ENCODE measurements at places on chromosomes 6 and 20. TPM values are rescaled to one million over a fixed set of nuclear protein-coding genes. Genes with fewer than 3 reads are reported as not detected.

FAM209B gene
- total RNA-seq: not detected

TBX18 gene
- 26.1 TPM for total RNA-seq

L3MBTL3 gene
- total RNA-seq: 5.9 TPM

HLA-DMB gene
- total RNA-seq: not detected

SSTR4 gene
- total RNA-seq: not detected

RNF182 gene
- 2.1 TPM for total RNA-seq

- DNase-seq: peak; percentile 74
These were observed 64.3 kb downstream of the ANKS1A start for GRCh38 chr6:34953061-34954025.

DNA sequence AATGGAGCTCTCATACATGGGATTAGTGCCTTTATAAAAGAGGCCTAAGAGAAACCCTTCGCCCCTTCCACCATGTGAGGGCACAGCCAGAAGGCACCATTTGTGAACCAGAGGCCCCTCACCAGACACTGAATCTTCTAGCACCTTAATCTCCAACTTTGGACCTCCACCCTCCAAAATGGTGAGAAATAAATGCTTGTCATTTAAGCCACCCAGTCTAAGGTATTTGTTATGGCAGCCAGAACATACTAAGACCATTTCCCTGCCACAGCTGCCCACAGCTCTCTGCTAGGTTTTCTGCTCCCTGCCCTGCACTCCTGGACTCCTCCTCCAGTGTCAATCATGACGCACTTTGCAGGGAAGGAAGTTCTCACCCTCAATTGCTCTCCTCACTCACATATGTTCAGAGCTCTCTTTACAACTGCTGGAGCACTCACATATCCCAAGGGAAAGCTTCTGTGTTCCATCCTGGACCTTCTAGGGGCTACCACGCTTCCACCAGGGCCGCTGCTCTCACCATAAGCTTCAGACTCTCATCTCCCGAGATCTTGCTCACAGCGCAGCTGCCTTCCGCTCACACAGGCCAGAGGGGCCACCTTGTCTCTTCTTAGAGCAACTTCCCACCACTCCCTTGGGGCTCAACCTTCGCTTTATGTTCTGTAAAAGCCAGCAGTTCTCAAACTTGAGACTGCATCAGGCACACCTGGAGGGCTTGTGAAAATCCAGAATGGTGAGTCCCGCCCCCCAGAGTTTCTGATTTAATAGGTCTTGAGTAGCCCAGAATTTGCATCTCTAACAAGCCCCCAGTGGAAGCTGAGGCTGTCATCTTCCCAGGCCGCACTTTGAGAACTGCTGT lies 1.6 kb upstream of the LY86 start:
- DNase-seq: no peak

DNA sequence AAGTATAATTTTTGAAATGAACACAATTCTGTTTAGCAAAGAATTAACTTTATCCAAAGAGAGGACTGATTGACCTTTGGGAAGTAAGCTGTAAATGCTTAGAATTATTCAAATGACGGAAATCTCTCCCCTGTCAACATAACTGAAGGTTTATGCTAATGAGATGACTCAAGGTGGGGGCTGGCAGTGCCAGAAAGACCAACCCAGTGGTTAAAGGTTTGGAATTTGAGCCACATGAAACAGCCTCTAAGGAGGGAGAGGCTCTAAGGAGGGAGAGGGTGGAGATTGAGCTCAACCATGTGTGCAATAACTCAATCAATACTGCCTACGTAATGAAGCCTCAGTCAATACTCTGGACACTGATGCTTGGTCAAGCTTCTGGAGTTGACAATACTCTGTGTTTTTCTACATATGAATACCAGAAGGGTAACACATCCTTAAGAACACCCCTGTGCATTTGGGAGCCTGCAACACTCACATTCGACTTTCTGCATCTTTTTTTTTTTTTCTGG lies 123.4 kb upstream of the TENT5A start:
- no peak for DNase-seq

- no peak for DNase-seq
These were observed 113.0 kb downstream of the ERMARD start for GRCh38 chr6:169864148-169865020.

GRCh38 chr6:168133687-168134559 lies 54.9 kb upstream of the FRMD1 start:
- no peak for DNase-seq

DNA sequence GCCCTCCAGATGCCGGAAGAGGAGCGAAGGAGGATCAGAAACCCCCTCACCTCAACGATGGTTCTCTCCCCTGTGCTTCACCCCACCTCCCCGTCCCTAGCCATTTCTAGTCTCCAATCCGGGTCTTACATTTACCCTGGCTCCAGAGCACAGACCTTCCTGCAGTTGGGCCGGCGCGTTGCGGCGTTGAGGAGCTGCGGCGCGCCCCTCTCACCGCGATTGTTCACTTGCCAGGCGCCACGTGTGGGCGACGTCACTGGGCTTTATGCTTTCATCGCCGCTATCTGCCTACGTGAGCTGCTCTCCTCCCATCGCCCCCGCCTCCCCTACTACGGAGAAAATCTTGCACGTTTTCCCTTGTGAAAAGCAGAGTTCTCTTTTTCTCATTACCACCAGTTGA lies at the start of gene CRISP2:
TSS of gene CRISP2 (minus strand) at position 198 of the 400 bp plus-strand sequence. CDS start 4,347 bp downstream, outside the sequence.
- DNase-seq: no peak

DNA sequence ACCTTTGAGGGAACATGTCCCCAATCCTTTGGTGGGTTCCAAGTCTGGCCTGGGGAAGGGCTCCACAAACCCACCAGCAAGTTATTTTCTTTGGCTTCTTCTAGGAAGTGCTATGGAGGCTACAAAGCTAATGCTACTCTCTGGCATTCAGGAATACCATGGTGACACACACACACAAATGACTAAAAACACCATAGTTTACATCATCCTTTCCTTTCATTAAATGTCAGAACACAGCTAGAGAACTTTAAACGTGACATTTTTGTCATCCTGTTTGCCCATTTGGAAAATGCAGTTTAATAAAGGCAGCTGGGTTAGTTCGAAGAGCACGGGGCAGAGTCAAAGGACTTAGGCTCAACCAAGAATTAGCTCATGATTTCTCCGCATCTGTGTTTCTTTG lies 40.2 kb upstream of the PROKR2 start:
- no peak for DNase-seq

DNA sequence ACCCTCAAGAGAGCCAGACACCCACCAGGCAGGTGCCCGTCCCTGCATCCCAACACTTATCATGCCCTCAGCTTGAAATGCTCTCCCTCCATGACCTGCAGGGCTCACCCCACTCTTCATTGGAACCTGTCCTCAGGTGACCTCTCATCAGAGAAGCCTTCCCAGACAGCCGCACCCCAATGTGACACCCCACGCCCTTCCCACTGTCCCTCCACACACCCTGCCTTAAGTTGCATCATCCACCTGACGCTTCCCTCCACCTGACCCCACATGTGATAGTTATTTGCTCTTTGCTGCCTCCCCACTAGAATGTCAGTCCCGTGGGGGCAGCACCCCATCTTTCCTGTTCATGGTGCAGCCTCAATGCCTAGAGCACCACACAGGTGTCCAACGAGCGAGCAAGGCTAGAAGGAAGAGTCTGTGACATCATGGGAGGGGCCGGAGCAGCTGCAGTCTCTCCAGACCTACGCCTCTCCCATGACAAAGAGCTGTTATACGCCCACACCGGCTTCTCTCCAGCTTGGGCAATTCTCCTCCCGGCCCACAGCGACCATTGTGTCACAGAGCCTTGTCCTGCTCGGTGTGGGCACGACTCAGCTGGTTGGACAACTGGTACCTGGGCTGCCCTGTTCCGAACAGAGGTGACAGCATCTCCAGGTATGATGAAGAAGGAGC lies 58.2 kb downstream of the NFATC2 start:
- DNase-seq: no peak

DNA sequence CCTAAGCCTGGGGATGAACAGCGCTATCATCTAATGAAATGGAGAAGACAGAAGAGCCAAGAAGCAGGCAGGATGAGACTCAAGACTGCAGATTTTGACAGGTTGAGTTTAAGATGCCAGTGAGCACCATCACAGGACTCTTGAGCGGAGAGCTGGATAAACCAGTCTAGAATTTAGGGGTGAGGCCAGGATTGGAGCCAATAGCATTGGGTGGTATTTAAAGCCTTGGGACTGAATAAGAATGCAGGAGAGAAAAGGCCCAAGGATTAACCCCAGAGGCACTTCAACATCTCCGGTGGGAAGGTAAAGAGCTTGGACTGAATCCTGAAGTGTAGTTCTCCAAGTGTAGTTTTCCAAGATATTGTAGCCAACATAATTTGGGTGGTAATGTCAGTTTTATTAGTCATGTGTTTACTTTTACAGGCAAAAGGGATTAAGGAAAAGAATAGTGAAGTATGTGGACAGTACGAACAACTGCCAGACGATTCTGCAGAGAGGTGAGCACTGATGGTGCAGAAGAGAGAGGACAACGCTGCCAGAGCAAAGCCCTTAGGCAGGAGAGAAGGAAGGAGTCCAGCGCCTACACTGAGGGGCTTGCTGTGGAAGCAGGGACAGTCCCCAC lies 85.2 kb downstream of the DTNBP1 start:
- no peak for DNase-seq

DNA sequence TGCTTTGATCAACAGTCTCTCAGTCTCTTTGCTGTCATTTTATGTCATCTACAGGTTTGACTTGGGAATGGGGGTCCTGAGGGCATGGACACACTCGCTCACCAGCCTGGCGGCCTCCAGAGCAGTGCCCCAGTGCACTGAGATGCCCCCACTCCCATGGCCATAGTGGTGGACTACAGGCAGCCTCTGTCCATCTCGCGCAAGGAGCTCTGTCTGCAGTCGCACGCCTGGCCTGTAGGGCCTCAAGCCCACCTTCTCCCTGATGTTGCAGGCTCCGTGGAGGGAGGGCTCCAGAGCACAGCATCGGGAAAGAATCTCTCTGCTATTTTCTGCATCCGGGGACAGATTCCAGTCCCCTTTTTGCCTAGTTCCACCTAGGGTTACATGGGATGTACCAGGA lies 22.6 kb downstream of the DDO start:
- DNase-seq: no peak

- DNase-seq: no peak
These were observed 13.0 kb downstream of the GMDS start for GRCh38 chr6:2232445-2232844.

- no peak for DNase-seq
These were observed 6.3 kb downstream of the JARID2 start for GRCh38 chr6:15252195-15252594.

DNA sequence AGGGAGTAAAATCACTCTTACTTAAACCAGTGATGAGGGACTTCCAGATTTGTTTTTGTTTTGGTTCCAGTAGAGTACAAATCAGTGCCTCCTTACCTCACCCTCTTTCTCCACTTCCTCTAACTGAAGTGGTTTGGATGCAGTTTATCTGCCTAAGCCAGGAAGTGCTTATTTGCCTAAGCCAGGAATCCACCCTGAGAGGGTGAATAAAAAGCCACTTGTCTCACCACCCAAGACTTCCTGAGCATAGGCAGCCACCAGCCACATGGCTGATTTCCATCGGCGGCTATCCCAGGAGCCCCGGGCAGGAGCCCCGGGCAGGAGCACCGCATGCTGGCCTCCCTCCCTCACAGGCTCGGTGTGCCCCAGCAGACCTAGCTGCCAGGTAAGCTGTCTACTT lies 12.0 kb downstream of the LRP11 start:
- no peak for DNase-seq

- DNase-seq: no peak
These were observed 1.4 kb downstream of the MCM3 start for GRCh38 chr6:52283111-52283510.

DNA sequence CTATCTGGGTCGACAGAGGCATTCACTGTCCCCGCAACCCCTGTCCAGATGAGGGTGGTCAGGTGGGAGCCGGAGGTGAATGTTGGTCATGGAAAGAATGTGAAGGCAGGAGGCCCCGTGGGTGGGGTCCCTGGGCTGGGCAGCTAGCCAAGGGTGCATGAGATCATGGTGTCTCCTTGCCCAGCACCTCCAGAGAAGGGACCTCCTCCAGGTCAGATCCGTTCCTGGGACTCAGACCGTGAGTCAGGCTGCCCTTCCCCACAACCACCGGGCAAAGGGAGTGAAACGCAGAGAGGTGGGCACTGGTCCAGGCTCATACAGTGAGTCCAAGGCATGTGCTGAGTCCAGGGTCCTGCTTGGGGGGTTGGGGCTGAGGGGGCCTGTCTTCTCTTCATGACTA lies 3.5 kb downstream of the FOXS1 start:
- DNase-seq: no peak

GRCh38 chr6:157497579-157497978 lies 116.6 kb downstream of the ZDHHC14 start:
- DNase-seq: no peak

- DNase-seq: no peak
These were observed 31.3 kb downstream of the MOCS1 start for GRCh38 chr6:39902786-39903465.

GRCh38 chr6:44737341-44737740 lies 349.8 kb downstream of the CDC5L start:
- DNase-seq: no peak

DNA sequence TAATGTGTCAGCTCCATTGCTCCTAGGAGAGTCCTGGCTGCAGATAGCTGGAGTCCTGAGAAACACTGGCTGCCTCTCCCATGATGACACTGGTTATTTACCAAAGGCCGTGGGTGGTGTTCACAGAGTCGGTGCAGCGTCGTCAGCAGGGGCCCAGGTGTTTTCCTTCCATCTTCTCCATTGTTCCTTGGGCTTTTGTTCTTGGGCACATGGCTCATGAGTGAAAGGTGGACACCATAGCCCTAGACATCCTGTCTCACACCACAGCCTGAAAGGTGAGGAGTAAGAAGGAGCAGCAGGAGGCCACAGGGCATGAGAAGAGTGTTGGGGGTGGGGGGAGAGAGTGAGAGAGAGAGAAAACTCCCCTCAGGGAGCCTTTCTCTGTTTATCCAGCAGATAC lies 9.1 kb downstream of the CST5 start:
- DNase-seq: no peak

DNA sequence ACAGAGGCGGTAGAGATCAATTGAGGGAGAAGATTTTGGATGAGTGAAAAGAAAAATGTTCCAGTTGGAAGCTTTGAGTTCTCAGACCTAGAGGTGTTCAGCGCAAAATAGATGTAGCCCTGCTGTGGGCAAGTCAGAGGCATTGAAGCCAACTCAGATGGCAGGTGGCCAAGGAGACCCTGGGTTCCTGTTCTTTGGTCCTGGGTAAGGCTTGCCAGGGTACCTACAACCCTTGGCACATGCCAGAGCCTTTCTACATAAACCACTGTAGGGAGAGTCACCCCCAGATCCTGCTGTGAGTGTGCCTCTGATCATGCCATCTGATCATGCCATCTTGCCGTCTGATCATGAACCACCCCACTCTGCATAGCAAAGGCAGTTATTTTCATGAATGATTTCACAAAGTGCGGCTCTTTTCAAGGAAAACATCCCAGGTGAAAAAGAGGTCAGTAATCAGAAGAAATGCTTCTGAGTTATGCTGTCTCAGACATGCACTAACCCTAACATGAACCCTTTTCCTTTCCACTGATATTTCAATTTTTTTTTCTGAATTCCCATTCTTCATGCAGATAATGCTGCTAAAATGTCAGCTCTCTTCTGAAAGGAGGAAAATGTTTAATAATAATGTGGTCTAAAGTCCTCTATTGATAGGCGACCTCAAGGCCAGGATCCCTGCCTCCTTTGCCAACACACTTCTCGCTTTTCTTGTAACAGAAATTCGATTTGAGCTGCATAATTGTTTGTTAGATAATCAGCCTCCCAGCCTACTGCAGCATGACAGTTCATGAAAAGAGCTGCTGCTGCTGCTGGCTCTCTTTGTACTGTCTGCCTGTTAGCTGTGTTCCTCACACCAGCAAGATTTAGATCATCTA lies 153.6 kb downstream of the MTHFD1L start:
- DNase-seq: no peak

All from LHCN-M2 (cell line).